ENCODE measurements at places on chromosomes 7 and 10. TPM values are rescaled to one million over a fixed set of nuclear protein-coding genes. Genes with fewer than 3 reads are reported as not detected.

- DNase-seq = peak; percentile 90
These were observed 561 bp upstream of the HNRNPF start for GRCh38 chr10:43409385-43410109.

DNA sequence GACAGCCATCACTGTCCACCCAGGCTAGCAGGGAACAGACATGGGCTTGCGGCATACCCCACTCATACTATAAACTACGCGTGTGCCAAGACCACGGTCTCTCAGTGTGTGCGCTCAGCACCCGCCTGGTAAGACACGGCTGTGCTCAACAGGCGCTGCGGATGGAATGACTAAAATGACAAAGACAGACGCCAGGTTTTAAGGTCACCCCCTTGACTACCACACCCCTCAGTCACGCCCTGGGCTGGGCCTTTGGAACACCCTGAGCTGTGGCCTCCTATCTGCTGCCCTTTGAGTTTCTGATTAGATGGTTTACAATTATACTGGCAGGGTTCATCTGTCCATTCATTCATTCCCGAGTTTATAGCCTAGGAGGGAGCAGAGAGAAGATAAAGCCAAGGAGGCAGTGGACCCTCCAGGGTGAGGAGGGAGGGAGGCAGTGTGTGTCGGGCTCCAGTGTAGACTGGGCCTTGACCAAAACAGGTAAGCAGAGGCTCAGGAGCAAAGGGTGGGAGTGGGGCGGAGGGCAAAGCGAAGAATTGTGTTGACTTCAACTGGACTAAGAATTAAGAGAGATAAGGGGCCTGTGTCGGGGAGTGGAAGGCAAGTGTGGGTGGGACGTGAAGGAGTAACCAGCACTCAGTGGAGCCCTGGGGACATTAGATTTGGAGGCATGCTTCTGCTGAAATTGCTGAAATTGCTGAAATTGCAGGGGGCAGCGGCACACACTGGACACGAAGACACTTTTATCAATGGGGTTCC is 35.0 kb downstream of the TNS3 start:
- DNase-seq = no peak

ASB4 gene
- 0.29 TPM for total RNA-seq

DNA sequence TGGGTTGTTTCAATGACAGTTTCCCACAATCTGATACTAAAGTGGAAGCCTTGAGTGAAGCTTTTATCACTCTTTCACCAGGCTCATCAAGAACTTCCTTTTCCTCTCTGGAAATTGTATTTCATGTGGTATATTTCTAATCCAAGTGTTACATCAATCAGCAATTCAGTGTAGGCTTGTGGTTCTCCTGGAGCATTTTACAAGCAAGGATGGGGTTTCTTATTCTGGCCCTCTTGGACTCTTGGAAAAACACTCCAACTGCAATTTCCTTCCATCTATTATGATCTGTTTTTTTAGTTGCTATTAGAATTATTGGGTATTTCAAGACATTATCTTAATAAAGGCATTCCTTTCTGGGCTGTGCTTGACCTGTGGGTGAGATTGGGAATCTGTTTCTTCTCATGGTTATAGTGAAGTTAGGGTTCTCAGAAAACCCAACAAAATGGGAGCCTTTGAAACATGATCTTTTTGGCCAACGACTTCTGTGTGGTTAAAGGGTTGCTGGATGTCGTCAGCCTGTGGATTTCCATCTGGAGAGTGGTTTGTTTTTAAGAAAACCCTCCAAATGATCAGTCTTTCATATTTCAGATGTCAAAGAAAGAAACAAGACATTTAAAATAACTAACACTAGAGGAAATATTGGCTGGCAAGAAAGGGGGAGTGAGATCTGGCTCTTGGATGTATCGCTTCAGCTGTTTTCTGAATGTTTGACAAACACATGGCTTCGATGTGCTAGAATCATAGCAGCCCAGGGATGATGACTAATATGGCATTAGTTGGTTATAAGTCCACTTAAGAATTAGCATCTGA is 540.2 kb downstream of the LRMDA start:
- DNase-seq = no peak

TMEM273 gene
- total RNA-seq = 17.9 TPM

FAM131B gene
- total RNA-seq = 1.8 TPM

ZNF488 gene
- total RNA-seq = 0.10 TPM

DNA sequence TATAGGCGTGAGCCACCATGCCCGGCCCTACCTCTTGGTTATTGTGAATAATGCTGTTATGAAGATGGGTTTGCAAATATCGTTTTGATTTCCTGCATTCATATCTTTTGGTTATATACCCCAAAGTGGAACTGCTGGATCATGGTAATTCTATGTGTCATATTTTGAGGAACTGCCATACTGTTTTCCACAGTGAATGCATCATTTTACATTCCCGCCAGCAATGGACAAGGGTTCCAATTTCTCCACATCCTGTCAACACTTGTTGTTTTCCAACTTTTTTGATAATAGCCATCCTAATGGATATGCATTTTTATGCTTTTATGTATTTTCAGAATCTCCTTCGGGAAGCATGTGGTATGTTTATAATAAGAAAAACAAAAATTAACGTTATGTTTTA is 128.2 kb downstream of the KCNMA1 start:
- no peak for DNase-seq

DNA sequence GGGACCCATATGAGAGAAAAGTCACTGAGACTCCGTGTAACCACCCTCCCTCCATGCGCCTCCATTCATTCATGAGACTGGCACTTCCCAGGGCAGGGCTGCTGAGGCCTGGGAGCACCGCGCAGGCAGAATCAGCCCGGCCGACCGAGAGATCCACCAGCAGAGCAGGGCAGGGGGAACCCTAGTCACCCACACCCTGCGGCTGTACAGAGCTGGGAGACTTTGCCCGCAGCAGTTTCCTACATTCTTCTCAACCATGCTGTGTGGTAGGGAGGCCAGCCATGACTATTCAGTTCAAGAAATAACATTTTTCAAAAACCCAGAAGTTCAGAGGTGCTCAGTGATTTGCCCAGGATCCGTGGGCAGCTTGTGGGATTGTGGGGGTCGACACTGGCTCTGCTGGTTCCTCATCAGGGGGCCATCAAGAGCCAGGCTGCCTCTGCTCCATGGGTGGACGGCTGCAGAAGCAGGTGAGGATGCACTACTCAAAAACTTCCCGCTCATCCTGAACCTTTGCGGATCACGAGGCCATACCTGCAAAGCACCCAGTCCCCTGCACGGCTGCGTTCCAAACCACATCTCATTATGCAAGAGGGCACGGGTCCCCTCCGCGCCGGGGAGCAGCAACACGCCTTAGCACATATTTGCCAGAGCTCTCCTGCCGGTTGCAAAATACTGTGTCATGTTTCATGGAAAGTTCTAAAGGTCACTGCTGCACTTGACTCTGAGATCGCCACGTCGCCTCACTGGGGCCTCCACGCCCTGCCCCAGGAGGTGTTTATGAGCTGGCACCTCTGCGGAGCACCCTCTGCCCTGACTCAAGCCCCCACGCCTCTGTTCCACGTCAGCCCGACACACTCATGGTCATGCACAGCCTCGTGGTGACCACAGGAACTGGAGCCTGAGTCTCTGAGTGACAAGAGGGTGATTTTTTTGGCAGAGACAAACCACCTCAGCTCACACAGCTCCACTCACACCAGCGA is 132.0 kb downstream of the PRKAG2 start:
- DNase-seq = no peak

MRLN gene
- total RNA-seq = not detected

DNA sequence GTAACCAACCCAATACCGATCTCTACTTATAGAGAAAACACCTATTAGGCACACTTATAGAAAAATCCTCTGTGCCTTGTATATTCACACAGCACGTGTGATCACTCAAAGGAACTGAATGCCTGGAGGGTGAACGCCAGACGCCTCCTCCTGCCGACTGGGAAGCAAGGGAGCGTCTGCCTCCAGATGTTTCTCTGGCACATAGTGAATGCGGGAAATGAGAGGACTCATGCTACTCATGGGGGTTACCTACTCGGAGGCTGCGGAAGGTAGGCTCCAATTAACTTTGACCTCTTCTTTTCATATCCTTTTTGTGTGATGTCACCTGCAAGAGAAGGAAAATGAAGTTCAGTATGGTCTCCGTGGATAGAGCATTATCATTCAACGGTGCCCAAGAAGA is 203.3 kb downstream of the DIP2C start:
- DNase-seq = peak; percentile 67

CABCOCO1 gene
- total RNA-seq = 0.35 TPM

GRCh38 chr10:106181501-106181900 is 983.0 kb downstream of the SORCS1 start:
- DNase-seq = no peak

GRCh38 chr10:116185199-116185867 is 87.7 kb downstream of the GFRA1 start:
- DNase-seq = no peak

- no peak for DNase-seq
These were observed 6.7 kb downstream of the KCNH2 start for GRCh38 chr7:150971242-150972022.

ADAM8 gene
- 12.0 TPM for total RNA-seq

AMPH gene
- total RNA-seq = 16.4 TPM

GRCh38 chr10:70508912-70509756 is 30.6 kb downstream of the PALD1 start:
- no peak for DNase-seq

DNA sequence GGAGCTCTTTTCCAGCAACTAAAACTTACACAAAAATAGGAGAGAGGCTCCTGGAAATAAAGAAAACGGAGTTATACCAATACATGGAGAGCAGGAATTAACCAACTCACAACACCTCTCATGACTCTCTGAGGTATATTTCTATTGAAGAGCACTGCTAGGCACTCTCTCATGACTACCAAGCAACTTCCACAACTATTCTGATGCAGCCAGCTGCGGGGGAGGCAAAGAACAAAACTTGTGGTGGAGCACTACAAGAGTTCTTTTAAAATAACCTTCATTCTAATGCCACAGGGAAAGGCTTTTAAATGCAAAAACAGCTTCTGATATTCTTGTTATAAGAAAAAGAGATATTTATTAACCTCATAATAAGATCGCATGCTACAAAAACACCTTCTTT is 140.7 kb downstream of the SLC25A13 start:
- no peak for DNase-seq

- DNase-seq = no peak
These were observed 592 bp upstream of the ATP6V1F start for GRCh38 chr7:128861957-128862570.

GATAD1 gene
- 29.6 TPM for total RNA-seq

- DNase-seq = no peak
These were observed 22.8 kb upstream of the ITGB8 start for GRCh38 chr7:20307901-20308300.

DNA sequence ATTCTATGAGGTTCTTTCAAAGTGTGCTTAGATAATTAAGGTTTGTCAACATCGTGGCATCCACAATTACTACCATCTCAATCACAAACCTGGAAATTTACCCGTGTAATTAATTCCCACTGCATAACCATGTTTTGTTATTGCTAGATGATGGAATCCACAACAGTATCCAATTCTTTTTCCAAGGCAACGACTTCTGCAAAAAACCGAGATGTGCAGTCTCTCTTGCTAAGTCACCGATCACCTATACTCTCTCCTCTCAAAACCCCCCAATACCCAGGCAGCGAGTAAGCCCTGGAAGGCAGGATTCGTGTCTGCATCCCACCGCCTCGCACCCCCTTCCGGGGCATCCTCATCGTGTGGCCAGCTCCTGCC is 678 bp upstream of the EIF4H start:
- DNase-seq = no peak

- no peak for DNase-seq
These were observed 869 bp upstream of the LOXL4 start for GRCh38 chr10:98268694-98269431.

- no peak for DNase-seq
These were observed 23.4 kb upstream of the ABCB4 start for GRCh38 chr7:87498893-87499292.

GRCh38 chr10:50522908-50523307 is 100.8 kb downstream of the SGMS1 start:
- DNase-seq = no peak

DNA sequence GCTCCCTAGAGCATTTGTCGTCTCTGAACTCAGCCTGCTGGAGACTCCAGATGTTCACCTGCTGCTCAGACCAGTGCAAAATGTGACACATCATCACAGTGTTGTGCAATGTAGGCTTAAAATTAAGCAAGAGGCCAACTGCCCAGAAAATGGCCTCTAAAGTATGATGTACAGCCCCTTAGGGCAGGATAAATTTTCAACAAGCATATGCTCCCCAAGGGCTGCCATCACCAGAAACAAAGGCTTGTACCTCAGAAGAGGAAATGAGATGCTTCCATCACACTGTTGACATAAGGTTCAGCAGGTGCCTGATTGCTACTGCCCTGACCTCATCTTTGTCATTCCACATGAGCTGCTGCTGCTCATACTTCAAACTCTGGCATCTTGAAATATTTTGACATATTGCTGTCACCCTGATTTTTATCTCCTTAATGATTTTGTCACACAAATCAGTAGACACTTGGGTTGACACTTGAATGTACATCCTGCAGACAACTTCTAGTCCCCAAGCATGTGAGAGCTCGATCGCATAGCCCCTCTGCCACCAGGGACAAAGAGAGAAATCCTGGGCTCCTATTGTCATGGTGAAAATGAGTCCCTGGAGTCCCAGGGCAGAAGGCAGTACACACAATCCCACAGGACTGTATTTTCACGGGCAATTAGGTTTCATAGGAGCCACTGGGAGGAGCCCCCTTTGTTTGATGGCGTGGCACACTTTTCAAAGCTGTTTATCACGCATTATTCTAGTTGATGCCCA is 219.7 kb upstream of the STK17A start:
- DNase-seq = no peak

DNA sequence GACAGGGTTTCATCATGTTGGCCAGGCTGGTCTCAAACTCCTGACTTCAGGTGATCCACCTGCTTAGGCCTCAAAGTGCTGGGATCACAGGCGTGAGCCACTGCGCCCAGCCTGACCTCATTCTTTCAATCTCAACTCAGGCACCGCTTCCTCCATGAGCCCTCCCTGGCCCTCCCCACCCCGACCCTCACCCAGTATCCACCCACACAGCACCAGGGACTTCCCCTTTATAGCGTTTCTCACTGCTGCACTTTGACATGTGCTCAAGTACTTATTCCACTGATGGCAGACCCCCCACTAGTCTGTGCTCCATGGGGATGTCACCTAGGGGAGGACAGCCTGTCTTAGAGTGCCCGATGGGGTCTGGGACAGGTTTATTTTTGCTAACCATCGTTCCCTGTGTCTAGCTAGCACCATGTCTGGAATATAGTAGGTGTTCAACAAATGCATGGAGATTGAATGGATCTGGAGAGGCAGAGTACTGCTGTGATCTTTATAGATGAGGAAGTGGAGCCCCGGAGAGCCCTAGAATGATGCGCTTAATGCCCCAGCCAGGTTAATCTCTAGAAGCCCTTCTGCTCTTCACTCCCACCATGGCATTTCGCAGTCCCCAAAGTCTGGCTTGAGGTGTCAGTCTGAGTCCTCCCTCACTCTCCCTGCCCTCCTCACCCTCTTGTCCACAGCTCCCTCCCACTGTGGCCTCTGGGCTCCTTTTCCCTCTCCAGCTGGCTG is 258.8 kb downstream of the RPS24 start:
- peak; percentile 53 for DNase-seq

- DNase-seq = no peak
These were observed 19.5 kb downstream of the GOT1 start for GRCh38 chr10:99410876-99411275.

EEPD1 gene
- total RNA-seq = 18.5 TPM

GRCh38 chr10:62724465-62724864 is 80.1 kb upstream of the ADO start:
- no peak for DNase-seq
